ENCODE measurements at places on chromosomes 4 and X. TPM values are rescaled to one million over a fixed set of nuclear protein-coding genes. Genes with fewer than 3 reads are reported as not detected.

The HEPH gene
- total RNA-seq, result 6.5 TPM

The LDB2 gene
- total RNA-seq, result 57.1 TPM

The OGT gene
- 50.8 TPM for total RNA-seq

The AKAP14 gene
- not detected for total RNA-seq

The TCEAL2 gene
- total RNA-seq, result not detected

The FATE1 gene
- 0.41 TPM for total RNA-seq

The PRRG1 gene
- total RNA-seq, result 38.4 TPM

The CT55 gene
- total RNA-seq, result not detected

The CFAP99 gene
- total RNA-seq, result not detected
